ENCODE measurements at places on chromosomes 3 and 15.

- DNase-seq: peak; percentile 75
Observed at GRCh38 chr3:20125897-20126296, 60.1 kb downstream of the SGO1 start.

- no peak for DNase-seq
Observed at GRCh38 chr3:13332740-13333139, 87.4 kb downstream of the NUP210 start.

GRCh38 chr3:144652573-144652972, 681.0 kb downstream of the DIPK2A start:
- no peak for DNase-seq

DNA sequence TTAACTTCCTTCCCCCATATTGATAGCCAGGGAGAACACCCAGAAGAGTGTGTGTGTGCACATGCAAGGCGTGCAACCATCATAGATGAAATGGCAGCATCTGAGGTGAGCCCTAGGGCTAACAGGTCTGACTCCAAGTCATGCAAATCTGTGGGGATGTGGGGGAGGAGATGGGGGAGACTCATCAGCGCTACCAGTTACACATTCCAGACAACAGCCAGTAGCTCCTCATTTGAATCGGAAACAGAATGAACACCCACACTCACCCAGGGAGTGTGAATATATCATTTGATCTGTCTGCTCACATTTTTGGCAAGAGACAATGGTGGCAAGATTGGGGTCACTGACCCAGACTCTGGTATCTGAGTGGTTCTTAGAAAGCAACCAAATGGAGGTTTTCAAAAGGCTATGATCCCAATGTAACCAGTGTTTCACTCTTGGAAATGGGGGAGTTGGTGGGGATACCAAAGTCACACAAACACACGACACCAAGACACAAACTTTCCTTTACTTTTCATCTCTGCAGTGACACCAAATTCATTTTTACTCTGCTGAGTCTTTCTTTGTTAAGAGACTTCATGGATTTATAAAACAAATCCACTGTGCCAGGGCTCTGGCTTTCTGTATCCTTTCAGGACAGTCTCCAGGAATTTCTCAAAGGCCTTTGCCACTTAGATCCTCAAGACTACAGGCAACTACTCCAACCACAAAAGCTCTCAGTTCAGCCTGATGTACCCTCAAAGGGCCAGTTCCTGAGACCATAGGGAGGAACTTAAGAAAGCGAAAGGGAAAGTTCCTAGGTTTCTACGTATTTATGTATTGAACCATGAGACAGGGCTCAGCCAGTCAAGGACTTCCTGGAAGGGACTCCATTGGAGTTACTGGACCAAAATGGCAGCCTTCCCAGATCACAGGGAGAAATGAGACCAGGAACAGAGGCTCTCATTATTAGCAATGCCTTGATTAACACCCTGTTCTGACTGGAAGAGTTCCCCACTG, 2.2 kb downstream of the CDCP1 start:
- no peak for DNase-seq

DNA sequence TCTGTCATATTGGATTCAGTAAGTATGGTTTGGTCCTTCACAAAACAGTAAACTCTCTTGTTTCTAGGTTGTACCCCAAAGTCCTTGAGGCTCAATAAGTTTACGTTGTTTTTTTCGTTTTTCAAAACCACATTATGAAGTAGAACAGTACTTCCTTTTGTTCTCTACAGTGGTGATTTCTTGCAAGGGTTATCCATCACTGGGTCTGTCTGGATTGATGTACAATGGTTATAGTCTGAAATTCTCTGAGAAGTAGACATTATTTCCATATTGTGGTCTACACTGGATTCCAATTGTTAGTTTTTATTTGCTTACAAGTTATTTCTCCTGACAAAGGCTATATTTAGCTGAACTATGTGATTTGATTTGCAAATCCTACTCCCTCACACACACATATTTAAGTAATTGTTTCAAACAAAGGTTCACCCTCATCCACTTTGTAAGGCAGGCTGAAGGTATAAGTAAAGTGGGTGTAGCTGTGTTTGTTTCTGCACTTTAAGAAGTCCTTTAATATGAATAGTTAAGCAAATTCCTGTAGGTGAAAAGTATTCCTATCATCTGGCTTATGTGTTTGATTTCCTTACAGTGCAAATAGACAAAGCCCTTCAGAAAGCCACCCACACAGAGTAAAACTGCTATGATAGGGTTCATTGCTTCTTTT, 64.2 kb upstream of the MME start:
- no peak for DNase-seq

DNA sequence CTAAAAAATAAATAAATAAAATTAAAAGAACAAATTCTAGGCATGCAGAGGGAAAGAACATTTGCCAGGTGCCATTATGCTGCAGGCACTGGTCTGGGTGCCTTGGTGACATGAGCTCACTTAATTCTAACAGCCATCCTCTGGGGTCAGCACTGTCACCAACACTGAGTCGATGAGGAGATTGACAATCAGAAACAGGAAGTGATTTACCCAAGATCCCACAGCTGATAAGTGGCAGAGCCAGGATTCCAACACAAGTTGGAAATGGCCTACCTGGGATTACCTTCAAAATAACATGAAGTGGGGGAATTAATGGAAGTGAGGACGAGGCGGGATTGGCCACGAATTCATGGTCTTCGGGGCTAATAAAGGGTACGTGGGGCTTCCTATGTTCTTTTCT, 3.6 kb downstream of the PLIN1 start:
- no peak for DNase-seq

DNA sequence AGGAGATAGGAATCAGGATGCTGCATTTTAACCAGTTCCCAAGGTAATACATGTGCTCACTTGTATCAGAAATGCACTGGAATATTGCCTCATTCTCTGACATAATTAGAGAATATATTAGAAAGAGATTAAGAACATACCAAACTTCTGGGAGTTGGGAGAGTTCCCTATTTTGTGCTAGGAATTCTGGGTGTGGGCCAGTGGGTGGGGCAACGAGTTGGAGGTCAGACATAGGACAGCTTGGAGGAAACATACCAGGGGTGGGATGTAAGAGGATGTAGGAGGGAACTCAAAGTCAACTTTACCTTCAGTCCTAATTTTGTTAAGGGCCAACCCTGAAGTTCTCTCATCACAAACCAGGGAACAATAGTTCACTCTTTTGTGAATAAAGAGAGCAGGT, 83.6 kb downstream of the SLC7A14 start:
- no peak for DNase-seq

DNA sequence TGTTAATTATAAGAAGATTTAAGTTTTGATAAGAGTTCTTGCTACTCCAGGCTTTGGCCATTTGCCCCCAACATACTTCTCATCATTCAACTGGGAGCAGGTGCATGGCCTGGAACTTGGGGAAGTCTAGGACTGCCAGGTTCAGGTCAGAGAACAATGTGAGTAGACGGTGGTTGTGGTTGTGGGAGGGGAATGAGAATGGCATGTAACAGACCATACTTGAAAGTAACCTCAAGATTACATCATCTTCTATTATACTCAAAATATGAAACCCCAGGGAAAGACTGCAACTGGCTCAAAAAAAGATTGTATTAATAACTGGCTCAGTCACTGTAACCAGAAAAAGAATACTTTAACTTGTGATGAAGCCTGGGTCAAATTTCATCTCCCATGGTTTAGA, 364.9 kb upstream of the DPPA4 start:
- no peak for DNase-seq

DNA sequence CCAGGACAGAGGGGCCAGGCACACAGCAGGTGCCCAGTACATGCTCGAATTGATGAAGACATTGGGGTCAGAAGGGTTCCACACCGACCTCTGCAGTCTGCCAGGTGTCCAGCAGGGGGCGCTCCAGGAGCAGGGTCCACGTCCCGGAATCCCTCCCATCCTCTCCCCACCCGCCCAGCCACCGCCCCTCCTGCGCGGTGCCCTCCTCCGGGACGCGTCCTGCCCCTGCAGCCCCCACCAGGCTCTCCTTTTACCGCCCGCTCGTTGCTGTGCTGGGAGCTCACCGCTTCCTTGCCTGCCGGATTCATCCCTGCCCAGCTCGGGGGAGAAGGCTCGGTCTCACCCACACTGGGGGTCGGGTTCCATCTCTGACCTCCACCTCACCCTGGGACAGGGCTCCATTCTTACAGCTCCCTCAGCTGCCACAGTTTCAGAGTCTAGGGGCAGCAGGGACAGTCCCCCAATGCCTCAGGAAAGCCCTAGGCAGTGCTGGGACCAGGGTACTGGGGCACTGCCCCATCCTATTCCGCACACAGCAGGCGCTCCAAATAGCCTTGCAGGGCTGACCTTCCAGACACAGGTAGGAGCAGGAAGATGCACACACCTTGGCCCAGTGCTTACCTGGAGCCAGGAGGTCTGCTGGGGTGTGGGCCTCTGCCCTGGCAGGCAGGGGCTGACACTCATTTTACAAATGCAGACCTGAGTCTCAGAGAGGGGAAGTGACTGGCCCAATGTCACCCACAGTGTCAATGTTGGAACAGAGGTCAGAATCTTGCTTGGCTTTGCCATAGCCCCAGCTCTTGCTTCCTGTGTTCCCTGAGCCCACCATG, 31.0 kb downstream of the GRIP2 start:
- DNase-seq: no peak

DNA sequence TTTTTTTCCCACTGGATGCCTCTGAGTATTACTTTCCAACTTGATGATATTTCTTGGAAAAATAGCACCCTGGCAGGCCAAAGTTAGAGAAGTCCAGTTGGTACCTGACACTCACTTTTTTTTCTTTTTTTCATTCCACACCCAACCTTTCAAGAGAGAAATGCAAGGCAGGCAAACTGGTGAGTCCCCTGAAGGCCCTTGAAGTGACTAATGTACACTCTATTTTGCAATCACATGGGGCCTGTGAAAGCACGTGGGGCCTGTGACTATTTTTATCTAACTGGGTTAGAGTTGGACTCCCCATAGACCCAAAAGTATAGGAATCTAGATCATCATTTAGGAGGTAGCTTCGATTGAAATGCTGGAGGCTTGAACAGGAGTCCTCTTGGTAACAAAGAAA, 316.7 kb downstream of the CHL1 start:
- DNase-seq: no peak

DNA sequence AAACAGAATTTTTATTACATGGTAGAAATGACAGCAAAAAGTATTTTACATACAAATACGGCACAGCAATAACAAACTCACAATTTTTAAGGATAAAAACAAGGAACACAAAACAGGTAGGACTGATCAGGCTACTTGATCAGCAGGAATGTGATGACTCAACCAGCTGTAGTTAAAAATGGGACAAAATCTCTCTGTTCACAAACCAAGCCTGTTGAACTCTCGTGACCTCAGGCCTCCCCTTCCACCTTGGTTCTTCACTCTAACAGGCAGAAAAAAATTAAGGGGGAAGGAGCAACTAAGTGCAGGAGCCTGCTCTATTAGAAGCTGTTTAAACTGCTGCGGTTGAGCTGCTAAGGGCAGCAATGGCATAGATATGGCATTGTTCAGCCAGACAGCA, 18.7 kb downstream of the FBXL22 start:
- DNase-seq: no peak

DNA sequence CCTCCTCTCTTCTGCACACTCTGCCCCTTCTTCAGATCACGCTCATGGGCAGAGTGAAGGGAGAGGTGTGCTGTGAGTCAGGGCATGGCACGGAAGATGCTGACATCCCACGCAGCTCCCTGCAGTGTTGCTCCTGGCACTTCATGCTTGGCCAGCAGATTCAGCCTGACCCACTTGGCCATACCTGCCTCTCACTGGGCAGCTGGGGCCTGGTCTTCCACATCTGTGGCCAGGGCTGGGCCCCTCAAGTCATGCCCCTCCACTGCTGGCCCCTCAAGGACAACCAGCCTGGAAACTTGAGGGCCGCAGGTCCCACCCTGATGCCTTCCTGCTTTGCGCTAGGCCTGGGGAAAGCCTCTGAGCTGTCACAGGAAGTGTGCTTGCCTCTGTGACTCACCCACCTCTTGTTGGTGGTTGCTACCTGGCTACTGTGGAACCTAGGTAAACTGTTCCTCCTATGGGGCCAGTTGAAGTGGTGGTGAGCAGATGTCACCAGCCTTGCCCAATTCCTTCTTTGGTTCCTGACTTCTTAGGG, 48.7 kb downstream of the BSN start:
- DNase-seq: no peak

DNA sequence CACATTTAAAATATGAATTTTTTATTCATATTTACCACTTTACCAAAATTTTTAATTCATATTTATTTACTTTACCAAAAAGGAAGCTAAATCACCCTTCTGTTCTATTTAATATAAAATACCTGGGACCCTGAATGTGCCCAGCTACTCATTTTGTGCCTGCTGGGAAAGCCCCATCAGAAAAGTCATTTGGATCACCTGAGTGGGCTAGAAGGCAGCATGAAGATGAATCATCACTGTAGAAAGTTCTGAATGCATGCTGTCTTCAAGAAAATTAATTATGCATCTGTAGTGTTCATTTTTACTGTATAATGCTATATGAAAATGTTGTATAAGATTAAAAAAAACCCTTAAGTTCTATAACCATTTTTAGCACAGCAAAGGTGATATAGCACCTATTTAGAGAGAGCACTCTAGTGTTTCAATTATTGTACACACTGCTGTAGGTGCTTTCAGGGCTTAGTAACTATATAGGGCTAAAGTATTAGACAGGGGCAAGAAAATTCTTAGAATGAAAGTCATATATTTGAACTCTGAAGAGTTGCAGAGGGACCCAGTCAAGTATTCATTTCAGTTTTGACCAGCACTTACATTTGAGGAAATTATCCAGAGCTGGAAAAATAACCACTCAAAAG, 175.1 kb downstream of the NFKBIZ start:
- DNase-seq: no peak

GRCh38 chr3:189122110-189122509, 49.7 kb upstream of the TPRG1 start:
- no peak for DNase-seq
